ENCODE measurements at places on chromosomes 7 and 10. TPM values are rescaled to one million over a fixed set of nuclear protein-coding genes. Genes with fewer than 3 reads are reported as not detected.

DNA sequence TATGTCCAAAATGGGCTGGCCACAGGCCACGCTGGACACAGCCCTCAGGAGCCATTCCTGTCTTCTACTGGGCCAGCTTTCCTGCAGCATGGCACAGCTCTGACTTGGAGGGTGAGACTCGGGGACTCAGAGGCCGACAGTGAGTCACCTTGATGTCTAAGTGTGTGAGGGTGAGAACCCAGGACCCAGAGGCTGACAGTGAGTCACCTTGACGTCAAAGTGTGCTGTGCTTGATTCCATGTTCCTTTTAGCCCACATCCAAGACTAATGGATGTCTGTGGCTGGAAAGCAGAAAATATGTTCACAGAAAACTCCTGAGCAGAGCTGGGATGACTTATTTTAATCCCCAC lies 6.0 kb upstream of the FAM170B start:
- peak overlapping the region; percentile 43 for H3K4me3 ChIP-seq
- H3K27ac ChIP-seq: peak overlapping the region; percentile 98
- no peaks in the 10 kb centered on the region for H3K36me3 ChIP-seq
- peaks cover 34% of the 10 kb centered on the region for H3K4me1 ChIP-seq

- no peaks in the 10 kb centered on the region for H3K36me3 ChIP-seq
- H3K4me3 ChIP-seq: no peak overlapping the region
- H3K27me3 ChIP-seq: no peaks in the 10 kb centered on the region
- no peaks in the 10 kb centered on the region for H3K4me1 ChIP-seq
- no peak overlapping the region for H3K27ac ChIP-seq
Observed at GRCh38 chr7:38671911-38672905, 41.0 kb upstream of the AMPH start.

GRCh38 chr10:101568054-101568745 lies 19.9 kb downstream of the POLL start:
- DNase-seq: no peak
- H3K4me3 ChIP-seq: no peak overlapping the region
- no peaks in the 10 kb centered on the region for H3K36me3 ChIP-seq
- H3K27ac ChIP-seq: no peak overlapping the region
- peaks cover 9% of the 10 kb centered on the region for H3K4me1 ChIP-seq
- peaks cover 51% of the 10 kb centered on the region for H3K27me3 ChIP-seq

- peaks cover 65% of the 10 kb centered on the region for H3K4me1 ChIP-seq
- peak overlapping the region; percentile 98 for H3K27ac ChIP-seq
- H3K36me3 ChIP-seq: no peaks in the 10 kb centered on the region
- no peak overlapping the region for H3K4me3 ChIP-seq
- no peak for DNase-seq
Observed at GRCh38 chr7:134694299-134694698, 47.6 kb downstream of the BPGM start.

NCF1 gene
- under 0.01 TPM for total RNA-seq

DNA sequence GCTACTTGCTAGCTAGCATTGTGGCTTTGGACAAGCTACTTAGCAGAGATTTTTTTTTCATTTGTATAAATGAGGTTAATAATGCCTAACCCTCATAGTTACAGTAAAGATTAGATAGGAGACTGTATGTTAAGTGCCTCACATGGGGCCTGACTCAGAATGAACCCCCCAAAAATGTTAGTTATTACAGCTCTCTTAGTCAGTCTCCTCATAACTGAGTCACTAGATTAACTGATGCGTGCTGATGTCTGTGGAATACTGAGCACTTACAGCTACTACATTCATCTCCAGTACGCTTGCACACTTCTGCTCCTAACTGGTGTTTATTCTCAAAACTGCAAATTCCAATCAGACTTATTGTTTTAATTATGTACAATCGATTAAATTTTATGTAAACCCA lies 315.3 kb downstream of the SNX13 start:
- peak; percentile 48 for DNase-seq
- H3K36me3 ChIP-seq: no peaks in the 10 kb centered on the region
- H3K27ac ChIP-seq: peak overlapping the region; percentile 78
- H3K4me3 ChIP-seq: peak overlapping the region; percentile 14

TCF7L2 gene
- total RNA-seq: 10.6 TPM

DNA sequence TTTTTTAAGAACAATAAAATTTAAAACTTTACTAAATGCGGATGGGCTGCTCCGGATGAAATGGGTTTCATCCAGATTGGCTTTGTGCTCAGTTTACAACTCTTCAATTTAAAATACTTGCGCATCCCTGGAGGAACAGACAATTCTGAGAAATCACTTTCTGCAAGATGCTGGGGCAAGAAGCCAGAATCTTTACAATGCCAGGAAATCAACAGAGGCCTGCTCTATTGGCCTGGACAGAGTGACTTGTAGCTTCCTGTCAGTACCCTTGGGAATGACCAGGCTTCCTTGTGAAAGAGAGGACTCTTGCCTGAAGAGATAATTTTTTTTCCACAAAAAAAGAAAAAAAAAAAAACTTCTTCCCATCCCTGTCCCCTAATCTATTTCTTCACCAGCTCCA lies 3.9 kb upstream of the FAM13C start:
- H3K4me3 ChIP-seq: no peak overlapping the region
- H3K36me3 ChIP-seq: no peaks in the 10 kb centered on the region
- no peak for DNase-seq
- H3K4me1 ChIP-seq: peaks cover 10% of the 10 kb centered on the region
- no peaks in the 10 kb centered on the region for H3K27me3 ChIP-seq
- no peak overlapping the region for H3K27ac ChIP-seq

HOGA1 gene
- total RNA-seq: 2.7 TPM

DNA sequence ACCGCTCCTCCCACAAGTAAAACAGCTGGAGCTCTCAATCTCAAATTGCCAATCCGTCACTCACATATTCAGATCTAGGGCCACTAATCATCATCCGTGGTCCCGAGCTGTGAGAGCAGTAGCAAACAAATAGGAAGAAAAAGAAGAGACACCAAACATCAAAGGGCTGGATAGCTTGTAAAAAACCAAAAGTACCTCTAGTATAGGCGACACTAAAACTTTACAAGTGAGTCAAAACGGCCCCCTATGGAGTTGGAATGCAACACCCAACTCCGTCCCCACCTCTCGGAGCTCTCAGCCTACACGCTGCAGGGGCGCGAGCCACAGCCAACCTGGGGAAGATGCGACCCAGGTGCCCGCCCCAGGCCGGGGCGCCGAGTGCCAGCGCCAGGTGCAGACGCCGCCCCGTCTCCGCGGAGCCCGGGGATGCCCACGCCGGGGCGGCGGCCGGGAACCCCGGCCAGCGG lies 581 bp downstream of the FAM3C start:
- H3K27ac ChIP-seq: peak overlapping the region; percentile 76
- peaks cover 10% of the 10 kb centered on the region for H3K4me1 ChIP-seq
- H3K4me3 ChIP-seq: peak overlapping the region; percentile 79
- DNase-seq: peak; percentile 74
- H3K36me3 ChIP-seq: peaks cover 10% of the 10 kb centered on the region
- H3K27me3 ChIP-seq: no peaks in the 10 kb centered on the region

SEMA4G gene
- under 0.01 TPM for total RNA-seq

SPDYE6 gene
- total RNA-seq: not detected

LRRC4 gene
- total RNA-seq: 0.29 TPM

- no peaks in the 10 kb centered on the region for H3K36me3 ChIP-seq
- no peak overlapping the region for H3K27ac ChIP-seq
- H3K4me3 ChIP-seq: no peak overlapping the region
- peak; percentile 58 for DNase-seq
Observed at GRCh38 chr10:69730251-69731156, 71.2 kb upstream of the COL13A1 start.
